ENCODE measurements at places on chromosomes 4 and X. TPM values are rescaled to one million over a fixed set of nuclear protein-coding genes. Genes with fewer than 3 reads are reported as not detected.

Gene GYPA
- total RNA-seq: not detected

Gene PCDH10
- total RNA-seq: not detected

Gene SMIM31
- total RNA-seq: not detected

Gene FRMPD3
- 0.05 TPM for total RNA-seq

Gene SPANXN2
- not detected for total RNA-seq

Gene UCP1
- total RNA-seq: not detected

Gene JAKMIP1
- 15.3 TPM for total RNA-seq

DNA sequence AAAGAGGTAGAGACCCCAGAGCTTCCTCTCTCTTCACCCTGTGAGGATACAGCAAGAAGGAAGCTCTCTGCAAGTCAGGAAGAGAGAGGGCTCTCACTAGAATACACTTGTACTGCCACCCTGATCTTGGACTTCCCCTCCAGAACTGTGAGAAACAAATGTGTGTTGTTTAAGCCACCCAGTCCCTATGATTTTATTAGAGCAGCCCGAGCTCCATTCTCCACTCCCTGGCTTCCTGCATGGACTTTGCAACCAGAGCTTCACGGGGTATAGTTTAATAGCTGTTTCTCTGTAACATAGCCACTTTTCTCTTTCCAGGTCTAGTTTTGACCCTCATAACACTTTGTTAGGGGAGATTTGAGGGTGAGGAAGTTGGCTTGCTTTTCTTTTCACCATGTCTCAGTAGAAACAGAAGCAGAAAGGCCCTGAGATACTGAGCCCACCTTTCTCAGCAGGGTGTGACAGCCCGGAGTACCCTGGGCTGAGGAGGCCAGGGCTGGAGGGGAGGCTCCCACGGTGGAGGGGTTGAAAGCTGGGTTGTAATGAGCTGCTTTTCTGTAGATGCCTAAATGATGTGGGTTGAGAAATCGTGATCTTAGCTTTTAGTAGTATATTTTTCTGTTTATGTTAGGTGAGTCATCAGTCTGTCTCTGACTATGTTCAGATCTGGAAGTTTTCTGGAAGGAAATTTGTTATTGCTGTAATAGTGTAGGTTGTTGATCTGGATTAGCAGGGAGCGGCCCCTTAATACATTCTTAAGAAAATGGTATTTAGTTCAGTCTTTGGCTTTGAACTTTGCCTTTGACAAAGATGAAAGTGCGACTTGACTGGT, 118.6 kb downstream of the PTTG2 start:
- no peak for DNase-seq

GRCh38 chr4:158667651-158668198, 4.0 kb downstream of the C4orf46 start:
- DNase-seq: peak; percentile 5

- DNase-seq: no peak
These were observed 21.1 kb downstream of the RNF212 start for GRCh38 chr4:1092026-1092982.

GRCh38 chr4:143254491-143255226, 69.9 kb downstream of the USP38 start:
- no peak for DNase-seq

GRCh38 chrX:1224954-1225353, 12.5 kb upstream of the CRLF2 start:
- DNase-seq: no peak

DNA sequence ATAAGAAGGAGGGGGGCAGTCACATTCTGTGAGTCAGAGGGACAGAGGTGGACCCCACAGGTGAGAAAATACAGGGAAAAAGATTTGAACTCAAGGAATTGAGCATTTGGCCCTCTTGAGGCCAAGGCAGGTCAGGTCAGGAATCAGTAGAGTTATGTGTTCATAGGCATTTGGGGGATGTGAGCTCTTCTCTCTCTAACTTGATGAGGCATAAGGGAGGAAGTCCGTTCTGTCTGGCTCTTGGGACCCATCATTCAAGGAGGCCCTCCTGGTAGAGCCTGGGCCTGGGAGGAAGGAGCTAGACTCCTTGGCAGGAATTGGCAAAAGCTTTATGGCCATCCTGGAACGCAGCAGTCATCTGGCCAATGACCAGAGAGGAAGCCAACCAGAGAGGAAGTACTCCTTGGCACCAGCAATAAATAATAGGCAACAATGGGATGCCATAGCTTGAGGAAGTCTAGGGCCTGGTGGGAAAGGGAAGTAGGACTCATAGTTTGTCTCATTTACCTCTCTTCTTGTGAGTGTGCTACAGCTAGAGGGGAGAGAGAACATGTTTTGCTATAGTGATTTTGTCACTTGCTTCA, 53.0 kb downstream of the MSN start:
- DNase-seq: no peak

GRCh38 chr4:31146366-31146765, 426.2 kb downstream of the PCDH7 start:
- DNase-seq: no peak

- no peak for DNase-seq
These were observed 58.6 kb upstream of the P2RY10 start for GRCh38 chrX:78886550-78886949.

DNA sequence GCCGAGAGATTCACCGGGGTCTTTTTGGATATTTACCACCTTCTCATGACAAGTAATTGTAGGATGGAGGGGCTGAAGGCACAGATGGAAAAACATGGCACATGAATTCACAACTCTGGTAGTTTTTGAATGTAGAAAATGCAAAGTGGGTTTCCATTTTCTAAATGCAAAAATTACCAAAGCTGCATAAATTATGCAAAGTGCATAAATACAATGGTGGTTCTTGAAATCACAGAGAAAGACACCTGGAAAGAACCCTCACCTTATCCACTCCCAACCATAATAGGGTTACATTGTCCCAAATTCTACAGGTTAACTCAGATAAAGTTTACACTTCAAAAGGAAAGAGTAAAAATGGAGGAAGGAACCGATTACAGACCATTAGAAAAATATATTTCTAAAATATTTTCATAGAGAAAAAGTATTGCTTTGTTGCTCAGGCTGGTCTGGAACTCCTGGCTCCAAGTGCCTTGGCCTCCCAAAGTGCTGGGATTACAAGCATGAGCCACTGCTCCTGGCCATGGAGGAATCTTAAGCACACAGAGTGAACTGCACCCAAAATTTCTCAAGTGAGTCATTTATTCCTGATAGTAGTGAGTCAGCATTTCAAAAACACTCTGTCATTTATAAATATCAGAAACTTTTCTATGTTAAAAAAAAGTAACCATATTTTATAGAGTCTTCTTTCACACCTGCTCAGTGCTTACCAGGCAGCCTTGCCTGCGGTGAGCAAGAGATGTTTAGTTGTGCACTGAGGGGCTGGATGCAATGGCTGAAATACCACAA, 101.4 kb downstream of the FIP1L1 start:
- no peak for DNase-seq

DNA sequence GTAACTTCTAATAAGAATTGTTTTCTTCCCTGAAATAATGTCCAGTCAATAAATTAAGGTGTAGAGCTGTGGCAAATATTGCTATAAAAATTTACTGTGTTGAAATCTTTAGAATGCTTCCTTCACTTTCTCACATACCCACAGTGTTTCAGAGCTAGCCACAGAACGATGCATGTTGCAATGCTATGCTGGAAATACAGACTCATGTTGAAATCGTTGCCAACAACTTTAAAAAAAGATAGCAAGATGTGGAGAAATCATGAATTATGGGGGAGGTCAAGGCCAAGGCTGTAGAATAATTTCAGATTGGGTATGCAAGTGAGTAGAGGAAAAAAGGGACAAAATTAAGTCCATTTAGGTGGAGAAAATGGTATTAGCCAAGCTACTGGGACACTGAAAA, 204.8 kb downstream of the VEGFC start:
- no peak for DNase-seq

- no peak for DNase-seq
These were observed 7.3 kb downstream of the SHOX start for GRCh38 chrX:637660-638481.

GRCh38 chr4:77795326-77795725, 23.8 kb downstream of the CNOT6L start:
- DNase-seq: no peak

GRCh38 chrX:107442914-107443527, 6.4 kb upstream of the FRMPD3 start:
- no peak for DNase-seq

DNA sequence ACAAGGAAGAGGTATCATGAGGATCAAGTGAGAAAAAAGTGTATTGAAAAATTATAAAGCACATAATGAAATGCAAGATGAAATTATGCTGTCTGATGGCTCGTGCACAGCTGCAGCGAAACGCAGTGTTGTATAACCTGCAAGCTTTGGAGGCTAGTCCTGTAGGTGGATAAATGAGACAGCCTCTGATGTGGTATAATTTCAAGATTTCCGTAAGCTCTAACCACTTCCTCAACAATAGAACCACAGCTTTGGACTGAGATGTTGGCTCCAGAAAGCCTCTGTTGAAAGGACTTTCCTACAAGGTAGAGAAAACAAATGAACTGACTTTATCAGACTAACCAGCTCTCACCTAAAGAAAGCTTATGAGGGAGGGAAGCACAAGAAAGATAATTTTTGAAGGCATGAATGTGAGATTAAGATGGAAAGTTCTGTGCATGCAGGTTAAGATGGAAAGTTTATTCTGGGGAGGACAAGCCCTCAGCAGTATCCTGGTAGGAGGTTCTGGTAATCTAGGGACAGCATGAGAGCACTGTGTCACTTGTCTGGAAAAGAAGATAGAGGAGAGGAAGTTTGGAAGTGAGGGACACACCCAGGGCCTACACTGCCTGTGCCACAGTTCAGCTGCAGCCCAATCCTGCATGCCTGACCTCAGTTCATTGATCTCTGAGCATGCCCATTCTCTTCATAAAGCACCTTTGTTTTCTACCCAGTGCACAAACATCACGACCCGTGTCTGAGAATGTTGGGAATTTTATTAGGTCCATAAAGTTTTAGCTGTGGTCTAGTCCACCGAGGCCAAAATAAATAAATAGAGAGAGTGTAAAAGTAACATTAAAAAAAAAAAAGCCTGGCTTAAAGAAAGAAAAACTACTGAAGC, 161.5 kb upstream of the SFRP2 start:
- no peak for DNase-seq

GRCh38 chr4:178105242-178105641, 663.0 kb upstream of the AGA start:
- no peak for DNase-seq

- no peak for DNase-seq
These were observed 343.7 kb downstream of the MID1IP1 start for GRCh38 chrX:39144956-39145355.

- no peak for DNase-seq
These were observed 12.4 kb upstream of the TDO2 start for GRCh38 chr4:155891058-155891457.

DNA sequence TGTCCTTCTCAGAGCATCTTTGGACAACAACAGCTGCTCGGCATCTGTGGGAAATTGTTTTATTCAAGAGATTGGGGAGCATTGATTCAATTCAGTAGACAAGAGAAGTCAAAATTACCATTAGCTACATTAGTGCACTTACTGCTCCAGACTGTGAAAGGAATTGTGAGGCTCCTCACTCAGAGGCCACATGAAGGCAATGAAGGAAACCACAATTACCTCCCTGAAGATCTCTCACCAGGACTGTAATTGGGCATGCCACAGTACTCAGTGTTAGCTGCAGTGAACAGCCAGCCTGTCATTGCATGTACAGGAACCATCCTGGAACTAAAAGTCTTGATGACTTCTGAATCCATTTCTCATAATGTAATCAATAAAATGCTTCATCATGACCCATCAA, 144.8 kb downstream of the PPA2 start:
- DNase-seq: no peak

GRCh38 chr4:121791481-121791880, 9.6 kb upstream of the EXOSC9 start:
- no peak for DNase-seq

GRCh38 chrX:132855780-132856341, 102.6 kb downstream of the HS6ST2 start:
- DNase-seq: no peak

GRCh38 chr4:48669086-48669485, 111.0 kb downstream of the FRYL start:
- no peak for DNase-seq

DNA sequence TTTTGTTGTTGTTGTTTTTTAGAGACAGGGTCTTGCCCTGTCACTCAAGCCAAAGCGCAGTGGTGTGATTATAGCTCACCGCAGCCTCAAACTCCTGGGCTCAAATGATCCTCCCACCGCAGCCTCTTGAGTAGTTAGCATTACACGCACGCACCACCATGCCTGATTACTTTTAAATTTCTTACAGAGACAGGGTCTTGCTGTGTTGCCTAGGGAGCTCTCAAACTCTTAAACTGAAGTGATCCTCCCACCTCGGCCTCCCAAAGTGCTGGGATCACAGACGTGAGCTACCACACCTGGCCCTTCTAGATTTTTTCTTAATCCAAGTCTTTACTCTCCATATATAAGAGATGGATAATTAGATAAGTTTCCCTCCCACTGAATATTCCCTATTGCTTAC, 29.2 kb downstream of the FNIP2 start:
- DNase-seq: no peak

- no peak for DNase-seq
These were observed 6.4 kb downstream of the CXCL3 start for GRCh38 chr4:74032064-74032463.

GRCh38 chr4:173432430-173432829, 33.5 kb upstream of the SCRG1 start:
- no peak for DNase-seq

DNA sequence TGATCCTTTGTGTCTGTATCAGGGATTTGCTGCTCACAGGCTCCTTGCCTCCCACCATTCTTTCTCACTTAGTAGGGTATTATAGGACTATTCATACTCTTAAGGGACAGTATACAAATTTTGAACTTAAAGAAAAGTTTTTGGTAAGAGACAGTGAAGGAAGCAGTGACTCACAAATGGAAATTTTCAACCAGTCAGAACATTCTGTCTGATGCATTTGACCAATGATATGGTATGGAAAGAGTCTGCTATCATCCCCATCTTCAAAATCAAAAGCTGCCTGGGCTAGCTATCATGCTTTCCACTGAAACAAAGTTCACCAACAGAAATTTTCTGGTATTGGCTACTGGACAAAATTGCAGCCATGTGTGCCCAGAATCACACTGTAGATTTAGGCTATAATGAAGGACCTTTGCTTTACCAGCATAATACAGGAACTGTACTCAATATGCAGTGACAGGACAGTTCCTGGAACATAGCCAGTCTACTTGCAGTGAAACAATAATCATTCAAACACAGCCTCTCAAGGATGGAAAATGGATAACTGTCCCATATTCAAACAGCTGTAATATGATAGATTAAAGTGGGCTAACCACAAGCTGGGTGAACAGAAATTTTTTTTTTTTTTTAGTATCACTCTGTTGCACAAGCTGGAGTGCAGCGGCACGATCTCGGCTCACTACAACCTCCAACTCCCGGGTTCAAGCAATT, 109.0 kb upstream of the ACSL4 start:
- DNase-seq: no peak

Data from naive thymus-derived CD4-positive, alpha-beta T cell (primary cell).